ENCODE measurements at places on chromosomes 7 and 10.
A peak's percentile ranks its signal among the peaks of the same experiment; 100 is the strongest.

DNA sequence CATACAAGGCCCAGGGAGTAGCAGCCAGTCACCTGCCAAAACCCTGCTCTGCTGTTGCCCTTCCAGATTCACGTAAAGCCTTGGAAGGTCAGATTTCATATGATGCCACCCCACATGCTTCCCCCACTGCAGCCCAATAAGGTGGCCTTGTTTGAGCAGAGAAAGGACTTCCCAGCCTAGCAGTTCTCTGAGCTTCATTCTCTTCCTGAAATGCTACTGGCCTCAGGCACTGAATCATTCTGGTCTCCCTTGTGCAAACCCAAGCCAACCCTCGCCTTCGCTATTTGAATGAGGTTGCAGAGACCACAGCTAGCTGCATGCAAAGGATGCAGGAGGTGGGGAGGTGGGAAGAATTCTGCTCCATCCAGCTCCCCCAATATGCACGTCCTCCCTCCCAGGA lies 60.3 kb upstream of the PLXNA4 start:
- DNase-seq: no peak

- no peak for DNase-seq
These were observed 32.0 kb downstream of the PRLHR start for GRCh38 chr10:118563373-118563890.

DNA sequence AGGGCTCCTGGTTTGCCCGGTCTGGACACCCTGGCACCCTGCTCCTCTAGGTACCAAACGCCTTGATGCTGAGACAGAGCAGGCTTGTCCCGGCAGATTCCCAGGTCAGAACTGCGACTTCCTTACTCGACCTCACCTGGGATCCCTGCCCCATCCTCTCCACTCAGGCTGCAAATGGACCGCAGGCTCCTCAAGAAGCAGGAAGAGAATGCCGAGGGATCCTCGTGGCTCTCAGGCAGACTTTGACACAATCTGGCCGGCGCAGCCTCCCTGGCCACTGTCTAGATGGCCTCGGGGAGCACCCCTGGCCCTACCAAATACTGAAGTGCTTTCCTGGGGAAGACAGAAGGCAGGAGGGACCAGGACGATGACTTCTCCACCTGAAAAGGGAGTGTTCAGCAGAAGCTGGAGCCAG lies 421 bp upstream of the NODAL start:
- DNase-seq: no peak

DNA sequence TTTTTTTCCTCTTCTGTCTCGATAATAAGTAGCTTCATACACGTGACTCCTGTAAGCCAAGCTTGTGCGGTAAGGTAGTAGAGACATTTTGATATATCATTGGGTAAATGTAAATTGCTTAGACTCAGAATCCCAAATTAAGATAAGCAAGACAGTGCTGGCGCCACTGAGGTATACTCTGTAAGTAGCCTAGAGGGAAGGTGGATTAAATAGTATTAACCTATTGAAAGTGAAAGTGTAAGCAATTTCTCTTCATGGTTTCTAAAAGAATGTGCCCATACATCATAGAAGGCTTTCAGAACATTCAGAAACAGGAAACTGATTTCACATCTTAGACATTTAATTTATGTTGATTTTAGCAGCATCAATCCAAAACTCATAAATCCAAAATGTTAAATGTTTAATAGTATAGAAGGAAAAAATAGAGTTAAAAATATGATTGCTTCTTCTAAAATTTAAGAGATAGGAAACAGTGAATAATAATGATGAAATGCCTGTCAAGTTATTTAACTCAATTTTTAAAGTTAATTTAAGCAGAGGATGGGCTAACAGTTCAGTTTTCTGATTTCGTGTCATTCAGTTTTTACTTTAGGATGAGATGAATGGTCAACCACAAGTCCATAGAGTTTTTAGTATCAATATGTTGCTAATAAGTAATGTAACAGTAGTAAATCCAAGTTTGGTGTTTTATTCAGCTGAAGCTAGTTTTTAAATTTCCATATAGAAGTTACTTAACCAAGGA lies 36.8 kb downstream of the LRRC72 start:
- DNase-seq: peak; percentile 1

GRCh38 chr7:7977774-7978173 lies 9.2 kb downstream of the GLCCI1 start:
- DNase-seq: no peak

GRCh38 chr10:4931587-4931986 lies 31.6 kb upstream of the AKR1C1 start:
- no peak for DNase-seq
